ENCODE measurements at places on chromosomes 1 and 21.

DNA sequence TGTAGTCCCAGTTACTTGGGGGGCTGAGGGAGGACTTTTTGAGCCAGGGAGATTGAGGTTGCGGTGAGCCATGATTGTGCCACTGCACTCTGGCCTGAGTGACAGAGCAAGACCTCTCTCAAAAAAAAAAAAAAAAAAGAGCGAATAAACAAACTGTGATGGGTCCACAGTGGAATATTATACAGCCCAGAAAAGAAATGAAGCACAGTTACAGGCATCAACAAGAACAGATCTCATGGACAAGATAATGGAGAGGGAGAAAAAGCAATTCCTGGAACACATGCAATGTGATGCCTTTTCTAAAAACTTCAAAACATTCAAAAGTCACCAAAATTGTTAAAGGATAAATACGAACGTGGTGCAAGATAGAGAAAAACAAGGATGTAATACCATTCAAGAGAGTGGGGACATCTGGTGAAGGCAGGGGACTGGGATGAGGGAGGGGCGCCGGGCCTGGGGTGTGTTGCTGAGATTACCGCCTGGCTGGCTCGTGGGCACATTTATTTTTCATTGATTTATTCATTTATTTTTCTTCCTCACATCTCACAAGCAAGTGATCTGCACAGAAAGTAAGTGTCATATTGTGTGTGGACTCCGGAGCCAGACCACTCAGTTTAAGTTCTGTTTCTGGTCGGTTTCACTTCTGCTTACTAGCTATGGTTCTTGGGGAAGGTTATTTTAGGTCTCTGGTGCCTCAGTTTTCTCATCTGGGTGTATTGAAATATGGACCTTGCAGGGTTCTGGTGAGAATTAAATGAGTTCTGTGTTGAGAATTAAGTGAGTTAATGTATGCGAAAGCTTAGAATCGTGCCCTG lies 30.1 kb downstream of the ABCG1 start:
- no peak for DNase-seq

- DNase-seq, result peak; percentile 37
Observed at GRCh38 chr1:24952413-24952841, 22.4 kb upstream of the RUNX3 start.

DNA sequence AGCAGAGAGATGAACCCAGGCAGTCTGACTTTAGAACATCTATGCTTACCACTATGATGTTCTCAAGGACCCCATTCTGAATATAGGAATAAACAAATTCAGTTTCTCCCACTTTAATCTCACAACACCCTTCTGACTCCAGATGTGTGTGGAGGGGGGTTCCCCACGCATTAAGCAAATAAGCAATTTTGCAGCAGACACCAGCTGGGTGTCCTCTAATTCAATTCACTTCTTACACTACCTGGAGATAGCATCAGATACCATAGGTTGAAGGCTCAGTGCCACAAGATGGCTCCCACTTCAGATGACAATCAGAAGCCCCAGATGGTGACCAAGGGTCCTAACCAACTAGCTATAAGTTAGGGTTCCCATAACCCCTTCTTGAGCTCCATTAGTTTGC lies 30.3 kb upstream of the CEP350 start:
- no peak for DNase-seq

- DNase-seq, result no peak
Observed at GRCh38 chr1:212648431-212648830, 39.9 kb downstream of the ATF3 start.

- DNase-seq, result no peak
Observed at GRCh38 chr1:230284891-230285290, 141.2 kb downstream of the PGBD5 start.

GRCh38 chr1:115258302-115258866 lies 79.7 kb downstream of the NGF start:
- DNase-seq, result no peak

DNA sequence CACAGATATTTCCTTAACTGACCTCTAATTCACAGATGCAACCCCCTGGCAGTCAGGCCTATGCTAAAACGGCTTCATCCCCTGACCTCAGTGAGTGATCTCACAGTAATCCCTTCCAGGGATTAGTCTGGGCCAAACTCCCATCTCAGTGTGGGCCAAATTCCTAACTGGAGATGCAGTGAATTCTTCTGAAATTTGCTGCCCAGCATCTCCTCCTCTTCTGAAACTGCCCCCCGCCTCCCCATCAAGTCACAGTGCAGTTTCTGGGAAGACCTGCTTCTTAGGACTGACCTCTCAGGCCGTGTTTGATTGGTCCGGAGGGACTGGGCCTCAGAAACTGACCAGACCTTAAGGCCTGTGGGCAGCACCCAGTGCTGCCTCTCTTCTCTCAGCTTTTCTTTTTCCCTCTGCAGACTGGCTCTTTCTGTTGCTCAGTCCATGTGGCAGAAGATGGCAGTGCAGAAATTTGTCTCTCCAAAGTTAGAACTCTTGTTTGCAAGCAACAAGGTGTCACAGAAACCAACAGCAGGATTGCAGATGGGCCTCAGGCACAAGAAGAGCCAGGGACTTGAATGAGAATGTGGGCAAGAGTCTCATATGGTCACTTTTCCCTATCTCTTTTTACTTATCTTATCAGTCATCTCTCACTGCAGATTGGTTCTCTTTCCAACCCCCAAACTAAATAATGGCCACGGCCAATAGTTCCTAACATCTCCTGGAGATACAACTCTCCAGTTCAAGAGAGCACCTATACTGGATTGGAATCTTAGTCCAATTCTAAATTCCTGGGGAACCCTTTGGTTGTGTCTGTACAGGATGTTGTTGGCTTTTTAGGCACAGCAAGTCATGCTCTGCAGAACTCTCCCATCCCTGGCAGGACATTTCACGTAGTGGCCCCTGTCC lies 95.5 kb upstream of the RALGPS2 start:
- DNase-seq, result no peak

DNA sequence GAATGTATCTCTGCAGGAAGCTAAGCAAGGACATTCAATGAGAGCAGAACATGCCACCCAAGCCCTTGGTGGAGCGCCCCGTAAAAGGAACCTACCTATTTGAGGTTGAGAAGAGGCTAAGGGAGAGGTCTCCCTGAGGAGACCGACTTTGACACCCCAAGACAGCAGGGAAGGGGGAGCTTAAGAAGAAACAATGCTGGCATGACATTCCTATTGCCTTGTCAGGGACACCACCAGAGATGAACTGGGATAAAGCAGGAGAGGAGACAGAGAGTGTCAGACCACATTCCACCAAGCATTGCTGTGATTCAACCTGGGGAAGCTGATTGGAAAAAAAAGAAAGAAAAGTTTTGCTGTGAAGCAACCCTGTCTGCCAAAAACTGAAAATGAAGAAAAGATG lies 13.3 kb upstream of the S100A2 start:
- no peak for DNase-seq

- no peak for DNase-seq
Observed at GRCh38 chr1:180791806-180792205, 120.9 kb upstream of the KIAA1614 start.

- no peak for DNase-seq
Observed at GRCh38 chr1:235675152-235675890, 25.7 kb upstream of the GNG4 start.

Measured in CD4-positive, alpha-beta T cell treated with Interleukin-6 at 100 ng/mL for 8 hours (primary cell).